ENCODE measurements at places on chromosomes 3 and 15. TPM values are rescaled to one million over a fixed set of nuclear protein-coding genes. Genes with fewer than 3 reads are reported as not detected.

Gene SLC22A14
- total RNA-seq = 1.5 TPM

Gene MED12L
- 0.37 TPM for total RNA-seq

Gene GOLGA6B
- not detected for total RNA-seq

Gene FBXO40
- not detected for total RNA-seq

Gene SLC9C1
- total RNA-seq = under 0.01 TPM

Gene SLC33A1
- total RNA-seq = 38.5 TPM

Gene WDR93
- total RNA-seq = not detected

Gene HRG
- total RNA-seq = not detected

All from subcutaneous preadipocyte (primary cell).